ENCODE measurements at places on chromosomes 16 and 17.

GRCh38 chr16:15037745-15038144 is 18.1 kb downstream of the NTAN1 start:
- DNase-seq: no peak

GRCh38 chr16:12898551-12898950 is 2.8 kb upstream of the SHISA9 start:
- no peak for DNase-seq

DNA sequence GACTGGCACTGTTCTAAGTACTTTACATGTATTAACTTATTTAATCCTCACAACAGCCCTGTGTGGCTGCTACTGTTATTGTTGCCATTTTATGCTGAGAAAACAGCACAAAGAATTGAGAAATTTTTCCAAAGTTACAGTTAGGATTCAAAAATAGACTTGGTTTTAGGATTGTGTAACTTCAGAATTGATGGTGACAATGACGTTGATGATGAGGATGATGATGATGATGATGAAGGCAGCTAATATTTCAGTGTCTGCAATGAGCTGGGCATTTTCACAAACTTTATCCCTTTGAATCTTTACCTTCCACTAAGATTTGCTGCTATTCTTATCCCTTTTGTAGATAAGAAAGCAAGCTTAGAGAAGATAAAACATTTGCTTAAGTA is 22.1 kb downstream of the PRKCB start:
- DNase-seq: no peak

GRCh38 chr16:71360378-71360777 is 1.9 kb downstream of the CALB2 start:
- DNase-seq: no peak

GRCh38 chr17:81391936-81392908 is 3.0 kb upstream of the BAHCC1 start:
- DNase-seq: no peak

- DNase-seq: no peak
These were observed 45.0 kb downstream of the KCNJ16 start for GRCh38 chr17:70119983-70120382.

GRCh38 chr16:49588729-49589384 is 215.3 kb downstream of the C16orf78 start:
- DNase-seq: no peak

DNA sequence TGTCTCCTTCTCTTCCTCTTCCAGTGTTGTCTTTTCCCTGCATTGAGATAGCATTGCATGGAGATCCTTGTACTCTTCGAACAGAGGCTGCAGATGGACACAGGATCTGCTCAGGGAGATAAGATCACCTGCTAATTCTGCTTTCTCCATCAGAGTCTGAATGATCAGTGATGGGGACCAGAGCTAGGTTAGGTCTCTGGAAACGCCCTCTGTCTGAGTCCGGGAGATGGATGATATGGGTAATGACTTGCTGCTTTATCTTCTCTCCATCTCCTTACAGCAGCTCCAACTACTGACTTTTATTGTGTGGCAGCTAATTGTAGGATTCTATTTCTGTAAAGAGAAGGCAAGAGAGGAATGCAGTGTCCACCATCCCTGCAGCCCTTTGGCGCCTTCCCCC is 435.6 kb downstream of the WWOX start:
- no peak for DNase-seq

DNA sequence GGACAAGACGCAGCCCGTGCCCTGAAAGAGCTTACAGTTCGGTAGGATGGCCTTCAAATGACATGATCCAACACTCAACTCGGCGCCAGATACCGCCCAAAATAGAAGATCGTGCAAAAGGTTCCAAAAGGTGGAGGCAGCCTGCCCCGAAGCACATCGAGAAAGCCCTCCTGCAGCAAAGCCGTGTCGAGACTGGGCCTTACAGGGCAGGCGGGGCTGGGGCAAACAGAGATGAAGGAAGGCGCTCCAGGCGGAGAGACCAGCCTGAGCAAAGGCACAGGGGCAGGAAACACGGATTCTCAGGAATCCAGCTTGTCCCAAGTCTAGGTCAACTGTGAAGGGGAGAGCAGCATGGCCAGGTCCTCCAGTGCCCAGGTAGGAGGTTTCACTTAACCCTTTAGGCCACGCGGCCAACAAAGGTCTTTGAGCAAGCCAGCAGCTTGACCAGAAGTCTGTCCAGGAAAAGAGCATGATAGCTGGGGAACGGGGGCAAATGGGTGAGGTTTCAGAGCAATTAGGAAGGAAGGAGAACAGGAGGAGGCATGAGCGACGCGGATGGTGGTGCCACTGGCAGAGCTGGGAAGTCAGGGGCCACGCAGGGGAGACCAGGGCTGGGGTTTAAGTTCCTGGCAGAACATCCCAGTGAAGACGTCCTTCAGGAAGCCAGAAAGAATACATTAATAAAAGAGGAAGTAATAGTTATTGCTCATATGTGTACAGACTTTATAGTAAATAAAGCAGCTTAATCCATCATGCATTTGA is 21.2 kb upstream of the EIF1 start:
- DNase-seq: no peak

- no peak for DNase-seq
These were observed 24.2 kb upstream of the ATP2A3 start for GRCh38 chr17:3988297-3989040.

GRCh38 chr16:2519711-2520080 is 475 bp upstream of the AMDHD2 start:
- peak; percentile 1 for DNase-seq

DNA sequence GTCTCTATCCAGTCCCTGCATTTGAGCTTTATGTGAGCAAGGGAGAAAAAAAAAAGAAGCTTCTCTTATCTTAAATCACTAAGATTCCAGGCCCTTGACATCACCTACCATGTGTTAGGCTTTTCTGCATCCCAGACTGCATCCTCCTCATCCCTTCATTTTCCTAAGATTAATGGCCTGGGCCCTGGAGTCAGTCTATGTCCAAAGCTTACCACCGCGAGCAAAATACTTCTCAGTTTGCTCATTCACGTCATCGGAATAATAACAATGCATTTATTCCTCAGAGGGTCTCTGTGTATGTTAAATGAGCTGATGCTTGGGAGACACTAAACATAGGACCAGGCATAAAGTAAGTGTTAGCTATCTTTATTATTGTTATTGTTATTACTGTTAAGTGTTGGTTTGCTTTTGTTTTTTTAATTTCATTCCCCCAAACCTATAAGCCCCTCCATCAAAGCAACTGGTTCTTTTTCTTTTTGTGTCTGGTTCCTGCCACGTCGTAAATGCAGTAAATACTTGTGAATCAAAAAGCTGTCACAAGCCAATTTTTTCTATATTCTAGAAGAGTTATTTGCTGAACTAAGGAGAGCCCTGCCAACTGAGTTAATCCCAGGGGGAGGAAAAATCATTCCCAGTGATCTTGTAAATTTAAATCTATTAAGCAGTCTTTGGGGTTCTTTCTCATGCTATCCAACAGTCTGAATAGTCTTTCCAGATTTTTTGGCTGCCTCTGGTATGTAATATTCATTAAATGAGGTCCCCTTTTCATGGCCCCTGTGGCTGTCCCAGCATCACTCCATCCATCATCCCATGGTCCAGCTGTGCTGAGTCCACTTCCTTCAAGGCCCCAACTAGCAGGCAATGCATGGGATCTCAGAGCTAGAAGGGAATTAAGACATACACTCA is 46.5 kb downstream of the VAT1L start:
- DNase-seq: no peak

DNA sequence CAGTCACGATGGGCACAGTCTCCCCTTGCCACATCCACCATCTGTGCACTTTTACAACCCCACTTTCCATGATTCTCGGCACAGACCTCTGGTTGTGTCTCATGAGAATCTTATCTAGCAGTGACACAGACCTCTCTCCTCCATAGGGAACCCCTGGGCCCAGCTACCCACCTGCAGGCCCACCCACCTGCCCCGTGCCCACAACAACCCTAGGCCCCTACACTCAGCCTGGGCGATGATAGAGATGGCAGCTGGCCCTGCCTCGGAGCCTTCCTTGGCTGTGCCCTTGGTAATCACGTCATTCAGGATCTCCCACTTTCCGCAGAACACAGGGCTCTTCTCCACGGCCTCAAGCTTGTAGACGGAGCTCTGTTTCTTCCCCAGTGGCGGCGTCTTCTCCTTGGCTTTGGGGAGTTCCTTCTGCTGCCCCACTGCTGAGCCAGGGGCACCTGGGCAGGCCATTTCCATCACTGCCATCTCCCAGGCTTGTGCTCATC is 26.5 kb downstream of the MAP3K14 start:
- DNase-seq: no peak

GRCh38 chr16:59013930-59014329 is 279.8 kb upstream of the GOT2 start:
- no peak for DNase-seq

DNA sequence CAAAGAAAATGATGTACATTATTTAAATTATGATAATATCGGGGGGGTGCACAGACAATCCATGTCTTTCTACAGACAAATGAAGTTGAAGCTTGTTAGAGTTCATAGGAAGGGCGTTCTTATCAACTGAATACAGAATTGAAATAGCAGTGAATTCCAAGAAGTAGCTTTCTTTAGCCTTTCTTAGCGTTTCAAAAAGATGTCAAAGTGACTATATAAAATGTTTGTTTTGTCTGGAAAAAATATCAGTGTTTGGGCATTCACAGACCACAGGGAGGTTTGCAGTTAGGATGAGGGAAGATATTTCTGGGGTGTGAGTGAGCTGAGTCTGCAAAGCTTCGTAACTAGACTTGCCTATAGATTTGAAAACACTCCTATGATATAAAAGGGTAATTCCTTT is 55.0 kb downstream of the STX8 start:
- no peak for DNase-seq

DNA sequence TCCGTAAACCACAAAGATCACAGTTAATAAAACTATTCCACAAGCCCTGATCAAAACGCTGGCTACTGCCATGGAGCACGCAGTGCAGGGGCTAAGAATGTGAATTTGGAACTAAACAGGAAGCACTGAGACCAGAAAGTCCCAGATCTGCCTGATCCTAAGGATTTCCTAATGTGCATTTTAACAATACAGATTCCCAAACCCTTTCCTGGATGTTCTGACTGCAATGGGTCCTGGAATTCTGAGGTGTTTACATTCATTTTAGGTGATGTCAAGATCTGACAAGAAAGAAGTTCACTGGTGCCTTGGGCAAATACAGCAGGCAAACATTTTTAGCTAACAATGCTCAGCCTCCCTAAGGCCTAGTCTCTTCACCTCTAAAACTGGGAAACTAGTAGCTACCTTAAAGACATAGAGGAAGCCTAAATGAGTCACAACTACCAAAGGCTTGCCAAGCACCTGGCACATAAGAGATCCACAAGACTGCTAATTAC is 10.3 kb downstream of the NSMCE1 start:
- no peak for DNase-seq

DNA sequence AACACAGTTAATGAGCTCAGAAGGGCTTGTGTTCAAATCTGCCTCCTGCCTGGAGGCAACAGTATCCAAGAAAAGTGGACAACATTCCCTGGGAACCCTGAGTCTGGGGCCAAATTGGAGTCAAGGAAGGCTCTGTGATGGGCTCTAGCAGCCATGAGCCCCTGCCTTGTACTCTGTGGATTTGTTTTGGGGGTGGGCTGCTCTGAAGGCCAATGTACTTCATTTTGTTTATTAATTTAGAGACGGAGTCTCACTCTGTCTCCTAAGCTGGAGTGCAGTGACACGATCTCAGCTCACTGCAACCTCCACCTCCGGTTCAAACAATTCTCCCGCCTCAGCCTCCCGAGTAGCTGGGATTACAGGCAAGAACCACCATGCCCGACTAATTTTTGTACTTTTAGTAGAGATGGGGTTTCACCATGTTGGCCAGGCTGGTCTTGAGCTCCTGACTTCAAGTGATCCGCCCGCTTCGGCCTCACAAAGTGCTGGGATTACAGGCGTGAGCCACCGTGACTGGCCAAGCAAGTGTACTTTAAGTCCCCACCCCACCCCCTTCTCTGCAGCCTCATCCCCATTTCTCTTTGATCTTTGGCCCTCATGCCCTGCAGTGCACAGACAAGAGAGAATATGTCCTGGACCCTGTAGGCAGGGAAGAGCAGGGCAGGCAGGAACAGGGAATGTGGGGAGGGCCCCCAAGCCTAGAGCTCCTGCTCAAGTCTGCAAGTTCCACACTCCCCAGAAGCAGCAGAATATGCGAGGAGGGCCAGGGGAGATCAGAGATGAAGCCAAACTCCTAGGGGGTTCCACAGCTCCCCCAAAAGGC is 2.7 kb upstream of the GIP start:
- DNase-seq: no peak

- no peak for DNase-seq
These were observed 13.8 kb downstream of the PKD1 start for GRCh38 chr16:2121853-2122252.

GRCh38 chr17:58242171-58242784 is 3.9 kb downstream of the LPO start:
- no peak for DNase-seq

DNA sequence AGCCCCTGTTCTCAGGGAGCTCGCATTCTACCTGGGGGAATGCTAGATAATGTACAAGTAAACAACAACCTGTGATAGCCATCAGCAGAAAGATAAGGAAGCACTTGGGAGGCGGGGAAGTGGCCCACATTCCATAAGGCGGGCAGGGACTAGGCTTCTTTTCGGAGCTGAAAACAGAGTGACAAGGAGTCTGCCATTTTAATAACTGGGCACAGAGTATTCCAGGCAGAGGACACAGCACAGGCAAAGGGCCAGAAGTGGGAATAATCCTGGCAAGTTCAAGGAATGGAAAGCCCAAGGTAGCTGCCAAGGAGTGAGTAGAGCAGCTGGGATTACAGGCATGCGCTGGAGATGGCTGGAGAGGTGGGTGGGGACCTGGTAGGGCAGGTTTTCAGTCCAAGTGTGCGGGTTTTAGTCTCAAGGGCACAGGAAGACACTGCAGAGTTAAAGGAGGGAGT is 24.3 kb downstream of the USP43 start:
- no peak for DNase-seq

DNA sequence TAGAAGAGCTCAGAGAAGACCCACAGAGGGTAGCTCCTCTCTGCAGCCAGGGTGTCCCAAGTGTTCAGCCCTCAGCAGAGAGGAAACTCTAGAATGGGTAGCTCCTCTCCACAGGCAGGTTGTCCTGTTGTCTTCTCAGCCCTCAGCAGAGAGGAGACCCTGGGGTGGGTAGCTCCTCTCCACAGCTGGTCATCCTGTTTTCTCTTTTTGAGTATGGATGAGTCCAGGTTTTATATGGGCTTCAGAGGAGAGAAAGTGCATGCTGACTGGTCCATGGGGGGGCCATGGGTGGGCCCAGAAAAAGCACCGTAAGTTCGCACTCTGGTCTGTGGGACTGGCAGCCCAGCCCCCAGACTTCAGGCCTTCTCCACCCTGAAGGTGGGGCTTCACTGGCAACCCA is 48.4 kb downstream of the ESRP2 start:
- DNase-seq: no peak

DNA sequence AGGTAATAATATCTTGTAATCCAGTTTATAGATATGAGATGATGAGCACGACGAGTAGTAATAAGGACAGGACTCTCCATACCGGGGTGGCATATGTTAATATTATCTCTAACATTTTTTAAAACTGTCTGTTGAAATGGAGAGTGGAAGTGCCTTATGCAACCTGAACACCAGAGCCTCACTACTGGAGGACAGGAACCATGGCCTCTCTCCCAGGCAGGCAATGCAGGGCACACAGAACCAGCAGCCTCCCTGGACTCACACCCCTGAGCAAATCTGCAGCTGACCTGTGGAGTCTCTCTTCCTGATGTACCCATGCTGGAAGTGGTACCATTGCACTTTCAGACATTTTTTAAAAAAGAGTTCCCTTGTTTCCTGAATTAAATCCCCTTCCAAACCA is 55.2 kb upstream of the ERN1 start:
- DNase-seq: no peak

- DNase-seq: peak; percentile 79
These were observed 77.3 kb downstream of the MPRIP start for GRCh38 chr17:17119533-17119932.

- DNase-seq: peak; percentile 19
These were observed 14.4 kb upstream of the ALDH3A1 start for GRCh38 chr17:19762515-19762961.

Measured in CD4-positive, alpha-beta T cell treated with Interleukin-6 at 100 ng/mL for 8 hours (primary cell).